CD4-positive, alpha-beta T cell treated with Interleukin-2 at 100 ng/mL for 4 hours (primary cell): ENCODE measurements at places on chromosomes 12 and 14.

- no peak for DNase-seq
These were observed 88.1 kb downstream of the TMEM30B start for GRCh38 chr14:61192989-61193388.

- DNase-seq = no peak
These were observed 286.9 kb upstream of the PRKD1 start for GRCh38 chr14:30214461-30215090.

DNA sequence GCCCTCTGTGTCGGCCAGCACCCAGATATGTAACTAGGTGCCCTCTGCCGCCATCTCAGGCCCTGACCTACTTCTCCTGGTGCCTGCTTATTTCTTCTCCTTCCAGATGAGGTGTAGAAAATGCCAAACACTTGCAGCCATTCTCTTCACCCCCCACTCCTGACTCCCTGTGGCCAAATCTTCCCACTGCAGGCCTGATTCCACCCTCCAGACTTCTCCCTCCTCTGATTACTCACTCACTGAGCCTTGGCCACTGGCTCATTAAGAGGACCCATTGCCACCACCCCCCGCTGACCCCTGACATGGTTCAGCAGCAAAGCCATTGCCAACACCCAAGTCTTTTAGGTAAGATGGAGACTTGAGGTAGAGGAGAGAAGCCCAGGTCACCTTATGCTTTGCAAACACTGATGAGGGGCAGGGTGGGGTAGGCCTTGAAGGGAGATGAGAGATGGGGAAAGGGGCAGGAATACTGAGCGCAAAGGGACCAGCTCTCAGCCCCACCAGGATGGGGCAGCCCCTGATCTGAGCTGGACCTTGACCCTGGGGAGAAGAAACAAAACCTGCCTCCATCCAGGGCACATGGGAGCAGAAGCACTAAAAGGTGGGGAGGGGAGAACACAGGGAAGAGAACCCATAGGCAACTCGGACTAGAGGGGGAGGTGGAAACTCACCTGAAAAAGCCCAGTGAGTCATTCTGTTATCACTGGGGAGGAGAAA is 25.1 kb upstream of the ANO2 start:
- DNase-seq = no peak

- DNase-seq = no peak
These were observed 187.9 kb downstream of the EPS8 start for GRCh38 chr12:15601210-15601800.

- DNase-seq = no peak
These were observed at the start of gene ERP27 for GRCh38 chr12:14938301-14938700. ERP27 (minus strand) TSS chr12:14938537; CDS start chr12:14938508, 29 bp downstream.

- DNase-seq = no peak
These were observed 9.8 kb downstream of the SLC38A1 start for GRCh38 chr12:46259071-46259470.

DNA sequence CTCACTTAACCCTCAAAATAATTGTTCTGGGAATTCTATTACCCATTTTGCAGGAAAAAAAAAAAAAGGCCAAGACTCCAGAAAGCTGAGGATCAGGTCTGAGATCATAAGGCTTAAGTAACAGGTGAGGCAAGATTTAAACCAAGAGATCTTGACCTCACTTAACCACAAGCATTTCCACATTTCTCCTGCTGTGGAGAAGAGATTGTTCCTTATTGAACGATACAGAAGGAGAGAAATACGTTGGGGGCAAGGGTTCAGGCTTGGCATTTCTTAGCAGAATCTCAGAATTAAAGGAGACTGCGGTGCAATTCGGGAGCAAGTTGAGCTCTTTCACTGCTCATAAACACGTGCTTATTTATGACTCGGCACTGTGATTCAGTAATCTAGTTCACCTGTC is 885.3 kb upstream of the TMEM132C start:
- no peak for DNase-seq

- DNase-seq = no peak
These were observed at the start of gene BDKRB1 for GRCh38 chr14:96255501-96256366. BDKRB1 (plus strand) TSS chr14:96256210; CDS start chr14:96263683, 7,473 bp downstream.

GRCh38 chr14:32197919-32198318 is 3.9 kb upstream of the RNU6-7 start:
- no peak for DNase-seq

GRCh38 chr12:20646239-20646827 is 48.8 kb upstream of the SLCO1C1 start:
- no peak for DNase-seq

GRCh38 chr12:87687362-87687761 is 341.8 kb downstream of the C12orf50 start:
- DNase-seq = no peak

GRCh38 chr12:104702565-104703139 is 245.9 kb downstream of the CHST11 start:
- DNase-seq = no peak

GRCh38 chr12:72207486-72208409 is 64.4 kb upstream of the TRHDE start:
- no peak for DNase-seq
